ENCODE measurements at places on chromosomes 16 and 17.

DNA sequence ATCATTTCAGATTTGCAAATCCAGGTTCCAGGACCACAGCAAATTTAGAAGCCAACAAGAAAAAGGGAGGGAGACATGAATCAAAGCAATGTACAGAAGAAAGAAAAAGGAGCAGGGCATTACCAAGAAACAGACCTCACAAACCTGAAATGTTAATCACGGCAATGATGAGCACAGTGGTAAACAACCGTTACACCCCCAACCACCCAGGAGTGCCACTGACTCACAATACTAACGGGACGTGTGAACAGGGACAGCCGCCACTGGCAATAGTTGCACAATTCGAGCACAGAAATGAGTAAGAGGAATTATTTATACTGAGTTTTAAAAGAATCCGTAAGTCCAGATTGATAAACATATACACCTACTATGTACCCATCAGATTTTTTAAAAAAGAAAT is 13.8 kb downstream of the USP22 start:
- DNase-seq, result no peak

- no peak for DNase-seq
Observed at GRCh38 chr16:65815707-65816106, 550.8 kb upstream of the CDH5 start.

- no peak for DNase-seq
Observed at GRCh38 chr17:3528880-3529511, 28.6 kb downstream of the TRPV3 start.

GRCh38 chr17:21298983-21299519 is 14.5 kb downstream of the MAP2K3 start:
- DNase-seq, result no peak

- DNase-seq, result no peak
Observed at GRCh38 chr16:49019081-49019633, 262.5 kb downstream of the CBLN1 start.

- no peak for DNase-seq
Observed at GRCh38 chr16:89687092-89687940, 827 bp downstream of the CDK10 start.

- DNase-seq, result no peak
Observed at GRCh38 chr16:89392881-89393737, 97.3 kb downstream of the ANKRD11 start.

GRCh38 chr16:83964684-83965443 is 3.2 kb upstream of the NECAB2 start:
- DNase-seq, result no peak

DNA sequence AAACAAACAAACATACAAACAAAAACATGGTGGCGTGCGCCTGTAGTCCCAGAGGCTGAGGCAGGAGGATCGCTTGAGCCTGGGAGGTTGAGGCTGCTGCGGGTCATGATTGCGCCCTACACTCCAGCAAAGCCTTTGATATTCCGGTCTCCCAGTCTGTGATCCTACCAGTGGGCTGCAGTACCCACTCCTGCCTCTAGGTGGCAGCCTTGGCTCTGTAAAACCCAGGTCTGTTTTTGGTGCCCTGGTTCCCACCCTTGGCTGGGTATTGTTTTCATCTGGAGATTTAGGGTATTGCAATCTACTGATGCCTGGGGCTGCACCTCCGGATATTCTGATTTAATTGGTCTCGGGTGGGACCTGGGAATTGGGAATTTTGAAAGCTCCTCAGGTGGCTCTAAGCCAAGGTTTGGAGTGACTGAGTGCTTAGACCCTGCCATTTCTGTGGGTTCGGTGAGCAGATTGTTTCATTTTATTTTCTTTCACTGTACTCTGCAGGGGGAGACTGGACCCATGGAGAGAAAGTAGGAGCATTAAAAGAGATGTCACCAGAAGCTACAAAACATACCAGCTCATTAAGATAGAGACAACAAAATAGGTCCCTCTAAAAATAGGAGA is 40.5 kb downstream of the MYH3 start:
- DNase-seq, result peak; percentile 74

- DNase-seq, result peak; percentile 82
Observed at GRCh38 chr17:38325221-38325851, 18.4 kb downstream of the GPR179 start.

DNA sequence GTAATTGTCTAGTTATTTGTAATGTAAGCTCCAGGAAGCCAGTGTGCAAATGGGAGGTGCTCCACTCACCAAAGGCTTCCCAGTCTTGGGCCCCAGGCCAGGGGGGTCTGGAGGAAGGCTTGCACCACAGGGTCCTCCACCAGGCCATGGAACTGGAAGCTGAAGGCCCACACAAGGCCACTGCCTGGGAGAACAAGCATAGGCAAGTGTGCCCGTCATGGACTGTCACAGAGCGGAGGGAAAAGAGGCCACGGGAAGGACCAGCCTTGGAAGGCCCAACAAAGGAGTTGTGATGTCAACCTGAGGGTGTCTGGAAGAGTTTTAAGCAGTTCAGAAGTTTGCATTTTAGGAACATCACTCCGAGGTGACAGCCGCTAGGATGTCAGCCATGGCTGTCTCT is 3.0 kb upstream of the SRRM2 start:
- no peak for DNase-seq

GRCh38 chr17:40309031-40309948 is at the start of gene RARA:
Gene RARA, plus strand, starts transcription at chr17:40309180. Its CDS starts 22,039 bp downstream, at chr17:40331219.
- DNase-seq, result no peak

- DNase-seq, result no peak
Observed at GRCh38 chr16:68519225-68519745, 19.8 kb upstream of the ZFP90 start.

DNA sequence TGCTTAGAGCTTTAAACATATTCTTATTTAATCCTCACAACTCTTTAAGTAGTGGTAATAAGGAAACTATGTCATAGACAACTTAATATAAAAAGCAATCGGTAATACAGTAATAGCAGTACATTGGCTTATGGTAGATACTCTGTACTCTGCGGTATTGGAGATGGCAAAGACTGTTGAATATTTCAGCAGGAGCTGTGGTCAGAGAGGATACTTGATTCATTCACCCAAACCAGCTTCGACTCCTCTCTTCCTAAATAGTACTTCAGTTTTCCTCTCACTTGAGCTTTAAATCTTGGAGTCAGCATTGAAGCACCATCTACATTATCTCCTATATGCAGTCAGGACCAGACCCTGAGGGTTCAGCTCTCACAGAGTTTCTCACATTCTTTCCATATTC is 169.3 kb downstream of the CYB561 start:
- no peak for DNase-seq

DNA sequence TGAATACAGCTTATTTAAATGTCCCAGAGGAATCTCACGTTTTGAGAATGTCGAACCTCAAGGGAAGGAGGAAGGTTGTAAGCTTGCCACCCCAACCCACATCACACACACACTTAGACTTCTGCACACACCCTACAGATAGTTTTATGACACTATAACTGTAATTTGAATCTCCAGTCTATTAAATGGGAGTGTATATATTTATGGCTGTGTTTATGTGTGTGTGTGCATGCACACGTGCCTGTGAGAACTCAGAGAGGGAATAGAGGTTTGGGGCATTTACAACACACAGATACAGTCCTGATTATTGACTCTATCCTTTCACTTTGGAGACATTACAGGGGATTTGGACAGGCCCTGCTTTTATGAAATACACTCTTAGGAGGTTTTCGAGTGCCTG is 171.5 kb upstream of the MAF start:
- DNase-seq, result no peak

DNA sequence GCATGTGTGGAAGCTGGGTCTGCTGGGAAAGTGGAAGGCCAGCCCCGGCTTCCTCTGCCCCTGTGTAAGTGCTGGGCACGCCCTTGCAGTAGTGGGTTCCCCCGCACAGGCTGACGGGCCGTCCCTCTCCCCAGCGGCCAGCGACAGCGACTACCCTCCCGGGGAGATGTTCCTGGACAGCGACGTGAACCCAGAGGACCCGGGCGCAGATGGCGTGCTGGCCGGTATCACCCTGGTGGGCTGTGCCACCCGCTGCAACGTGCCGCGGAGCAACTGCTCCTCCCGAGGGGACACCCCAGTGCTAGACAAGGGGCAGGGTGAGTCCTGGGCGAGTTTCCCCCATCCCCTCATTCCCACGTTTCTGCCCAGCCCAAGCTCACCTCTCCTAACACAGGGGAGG is 5.5 kb downstream of the NME3 start:
- no peak for DNase-seq

- no peak for DNase-seq
Observed at GRCh38 chr17:6352801-6353560, 81.9 kb downstream of the AIPL1 start.

- no peak for DNase-seq
Observed at GRCh38 chr17:3558603-3559269, 1.1 kb upstream of the TRPV3 start.

DNA sequence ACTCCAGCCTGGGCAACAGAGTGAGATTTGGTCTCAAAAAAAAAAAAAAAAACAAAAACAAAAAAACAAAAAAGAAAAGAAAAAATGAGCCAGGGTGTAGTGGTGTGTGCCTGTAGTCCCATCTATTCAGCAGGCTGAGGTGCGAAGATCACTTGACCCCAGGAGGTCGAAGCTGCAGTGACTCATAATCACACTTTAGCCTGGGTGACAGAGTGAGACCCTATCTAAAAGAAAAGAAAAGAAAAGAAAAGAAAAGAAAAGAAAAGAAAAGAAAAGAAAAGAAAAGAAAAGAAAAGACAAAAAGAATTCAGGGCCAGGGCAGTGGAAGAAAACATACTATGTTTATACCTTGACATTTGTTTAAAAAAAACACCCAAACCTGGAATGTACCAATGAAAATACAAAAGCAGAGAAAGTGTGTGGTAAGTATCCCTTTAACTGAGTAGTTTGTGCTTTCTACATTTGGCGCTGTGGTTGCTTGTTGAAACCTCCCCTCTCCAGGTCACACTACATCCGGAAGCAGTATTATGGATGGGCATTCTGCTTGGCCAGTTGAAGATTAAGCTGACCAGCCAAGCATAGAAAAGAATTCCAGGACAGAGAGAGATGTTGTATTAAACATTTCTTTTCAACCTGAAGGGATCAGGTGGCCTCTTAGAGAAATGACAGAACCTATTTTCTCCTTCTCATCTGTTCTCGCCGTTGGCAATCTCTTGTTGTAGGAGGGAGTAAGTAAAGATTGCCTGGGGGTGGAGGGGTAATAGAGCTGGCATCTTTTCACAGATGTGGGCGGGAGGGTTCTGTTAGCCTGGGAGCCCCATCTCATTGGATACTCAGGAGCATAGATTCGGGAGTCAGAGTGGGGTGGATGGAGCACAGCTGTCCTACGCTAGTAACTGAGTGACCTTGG is 12.1 kb upstream of the PRKCB start:
- DNase-seq, result no peak

DNA sequence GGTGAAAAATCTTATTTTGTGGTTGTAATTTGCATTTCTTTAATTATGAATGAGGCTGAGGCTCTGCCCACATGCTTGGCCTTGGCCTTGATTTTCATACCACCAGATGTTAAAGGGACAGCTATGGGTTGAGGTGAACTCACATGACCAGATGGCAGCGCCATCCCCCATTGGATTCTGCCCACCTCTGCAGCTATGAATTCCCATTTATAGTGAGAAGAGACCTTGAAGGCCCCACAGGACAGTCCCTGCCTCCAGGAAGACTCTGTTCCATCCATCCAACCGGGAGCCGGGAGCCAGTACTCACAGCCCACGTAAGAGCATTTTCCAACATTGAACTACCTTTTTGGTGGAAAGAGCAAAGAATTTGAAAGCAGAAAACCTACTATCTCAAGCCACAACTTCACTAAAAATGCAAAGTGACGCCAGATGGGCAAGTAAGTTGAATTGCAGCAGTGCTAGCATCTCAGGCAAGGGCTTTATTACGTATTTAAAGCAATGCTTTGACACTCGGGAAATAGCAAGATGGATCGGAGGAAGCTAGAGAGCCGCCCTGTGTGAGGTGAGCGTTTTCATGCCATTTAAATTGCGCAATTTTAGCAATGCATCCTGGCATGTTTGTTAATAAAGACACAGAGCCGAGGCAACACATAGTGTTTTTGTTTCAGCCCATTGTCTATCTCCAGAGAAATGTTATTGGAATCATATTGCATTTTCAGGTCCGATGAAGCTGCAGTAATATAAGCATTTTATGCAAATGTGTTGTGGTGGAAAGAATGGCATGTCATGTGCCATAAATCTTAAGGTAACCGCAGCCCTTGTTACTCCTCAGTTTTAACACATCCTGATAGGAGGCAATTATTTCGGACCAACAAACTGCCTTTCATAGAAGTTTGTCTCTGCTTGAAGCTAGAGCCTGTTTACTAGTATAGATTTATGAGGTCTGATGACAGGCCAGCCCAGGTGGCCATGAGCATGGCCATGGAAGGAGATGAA is 273.4 kb upstream of the TNRC6C start:
- DNase-seq, result no peak

GRCh38 chr17:71011391-71011790 is 842.1 kb downstream of the KCNJ2 start:
- no peak for DNase-seq

DNA sequence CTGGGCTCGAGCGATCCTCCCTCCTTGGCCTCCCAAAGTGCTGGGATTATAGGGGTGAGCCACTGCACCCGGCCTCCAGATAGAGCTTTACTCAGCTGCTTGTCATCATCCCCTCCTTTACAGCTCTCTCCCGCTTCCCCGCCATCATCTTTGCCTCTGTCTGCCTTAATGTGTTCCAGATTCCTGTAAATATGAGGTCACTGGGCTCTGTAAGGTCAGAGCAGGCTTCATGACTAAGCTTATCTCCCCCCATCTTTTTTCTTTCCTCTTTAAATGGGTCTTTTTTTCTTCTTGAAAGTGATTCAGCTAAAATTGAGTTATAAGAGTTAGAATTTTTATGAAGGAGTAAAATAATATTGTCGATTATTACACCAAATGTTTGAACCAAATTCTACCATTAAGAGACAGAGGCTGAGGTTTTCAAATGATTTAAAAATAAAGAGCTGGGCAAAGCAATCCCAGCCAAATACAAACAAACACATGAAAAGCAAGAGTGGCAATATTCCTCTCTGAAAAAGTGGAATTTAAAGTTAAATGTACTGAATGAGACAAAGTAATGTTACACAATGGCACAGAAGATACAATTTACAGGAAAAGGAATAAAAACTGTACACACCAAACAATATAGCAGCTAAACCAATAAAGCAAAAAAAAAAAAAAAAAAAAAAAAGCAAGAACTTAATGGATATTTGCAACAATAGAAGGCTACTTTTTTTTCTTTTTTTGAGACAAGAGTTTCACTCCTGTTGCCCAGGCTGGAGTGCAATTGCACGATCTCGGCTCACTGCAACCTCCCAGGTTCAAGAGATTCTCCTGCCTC is 62.1 kb downstream of the CRISPLD2 start:
- DNase-seq, result no peak

GRCh38 chr17:29179232-29180033 is 765 bp downstream of the MYO18A start:
- DNase-seq, result no peak

GRCh38 chr16:14462811-14463210 is 167.2 kb downstream of the PARN start:
- no peak for DNase-seq

GRCh38 chr17:9825641-9826150 is at the start of gene GLP2R:
Gene GLP2R, plus strand, starts transcription at chr17:9825924. Its CDS starts 140 bp downstream, at chr17:9826064.
- DNase-seq, result no peak

All from COLO829 (cell line).